ENCODE measurements at places on chromosomes 12 and 14.

GRCh38 chr14:33799705-33800570, 150.9 kb downstream of the EGLN3 start:
- no peak for DNase-seq

- DNase-seq = no peak
These were observed 53.0 kb downstream of the SAV1 start for GRCh38 chr14:50615056-50615455.

DNA sequence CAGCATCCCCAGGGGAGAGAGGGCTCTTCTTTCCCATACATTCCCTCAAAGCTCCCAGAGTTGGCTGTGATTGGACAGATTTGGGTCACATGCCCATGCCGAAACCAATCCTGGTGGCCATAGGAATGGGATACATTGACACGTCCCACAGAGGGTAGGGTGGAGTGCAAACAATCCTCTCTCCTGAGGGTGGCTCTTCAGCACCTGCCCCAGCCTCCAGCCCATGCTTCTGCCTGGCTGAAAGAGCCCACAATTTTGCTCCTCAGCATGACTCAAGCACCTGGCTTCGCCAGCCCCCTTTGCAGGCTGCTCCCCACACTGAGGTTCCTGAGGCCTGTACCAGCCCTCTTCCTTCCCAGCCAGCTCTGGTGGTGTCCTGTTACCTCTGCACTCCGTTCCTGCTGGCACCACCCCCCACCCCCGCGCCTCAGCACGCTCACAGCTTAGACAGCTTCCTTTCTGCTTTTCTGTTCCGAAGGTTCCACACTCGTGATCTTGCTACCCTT, 71.7 kb downstream of the CCDC92 start:
- DNase-seq = no peak

- peak; percentile 86 for DNase-seq
These were observed at the start of gene KLHDC2 for GRCh38 chr14:49767571-49768300. Gene KLHDC2 (plus strand): TSS chr14:49768153. CDS start chr14:49768469, 316 bp downstream.

DNA sequence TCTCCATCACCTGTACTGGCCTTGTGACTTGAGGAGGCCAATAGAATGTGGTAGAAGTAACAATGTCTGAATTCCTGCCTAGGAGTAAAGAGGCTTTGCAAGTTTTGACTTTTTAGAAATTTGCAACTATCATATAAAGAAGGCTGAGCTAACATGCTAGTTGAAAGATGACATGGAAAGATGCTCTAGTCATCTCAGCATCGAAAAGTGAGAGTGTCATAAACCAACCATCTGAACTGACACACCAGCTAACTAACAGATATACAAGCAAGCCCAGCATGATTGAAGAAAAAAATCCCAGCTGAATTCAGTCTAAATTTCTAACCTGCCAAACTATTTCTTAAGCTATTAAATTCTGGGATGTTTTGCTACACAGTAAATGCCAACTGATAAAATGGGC, 116.8 kb downstream of the NELL2 start:
- no peak for DNase-seq

DNA sequence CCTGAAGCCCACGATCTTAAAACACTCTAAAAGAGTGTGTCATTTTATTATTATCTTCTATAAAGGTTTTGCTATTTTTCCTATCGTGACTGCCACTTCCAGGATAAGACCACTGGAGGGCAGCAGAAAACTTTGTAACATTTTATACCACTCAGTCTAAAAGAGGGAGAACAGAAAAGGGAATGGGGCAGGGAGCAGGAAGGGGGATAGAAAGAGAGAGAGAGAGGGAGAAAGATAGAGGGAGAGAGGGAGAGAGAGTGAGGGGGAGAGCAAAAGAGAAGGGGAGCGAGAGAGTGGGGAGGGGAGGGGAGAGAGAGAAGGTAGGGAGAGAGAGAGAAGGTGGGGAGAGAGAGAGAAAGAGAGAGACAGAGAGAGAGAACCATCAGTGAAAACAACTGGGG, 2.0 kb upstream of the ART4 start:
- DNase-seq = no peak

GRCh38 chr12:93191956-93192355, 185.8 kb upstream of the NUDT4 start:
- DNase-seq = no peak

DNA sequence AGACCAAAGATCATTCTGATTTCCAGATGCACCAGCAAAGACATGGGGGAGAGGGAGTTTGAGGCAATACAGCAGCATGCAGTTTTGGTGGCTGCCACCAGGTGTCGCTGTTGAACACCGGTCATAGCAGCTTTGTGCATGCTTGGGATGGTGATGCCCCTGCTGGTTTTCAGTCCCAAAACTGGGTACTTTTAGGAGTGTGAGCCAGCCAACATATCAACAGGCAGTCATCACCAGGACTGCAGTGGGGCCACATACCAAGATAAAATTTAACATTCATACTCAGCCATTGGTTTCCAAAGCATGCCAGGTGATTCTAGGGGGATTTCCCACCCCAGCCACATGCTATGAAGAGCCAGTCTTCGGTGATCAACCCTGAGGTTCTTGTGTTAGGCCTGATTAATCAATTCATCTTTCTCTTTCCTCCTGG, 64.2 kb downstream of the PHETA1 start:
- no peak for DNase-seq

- DNase-seq = no peak
These were observed 449.2 kb downstream of the ZFP36L1 start for GRCh38 chr14:68343534-68344118.

DNA sequence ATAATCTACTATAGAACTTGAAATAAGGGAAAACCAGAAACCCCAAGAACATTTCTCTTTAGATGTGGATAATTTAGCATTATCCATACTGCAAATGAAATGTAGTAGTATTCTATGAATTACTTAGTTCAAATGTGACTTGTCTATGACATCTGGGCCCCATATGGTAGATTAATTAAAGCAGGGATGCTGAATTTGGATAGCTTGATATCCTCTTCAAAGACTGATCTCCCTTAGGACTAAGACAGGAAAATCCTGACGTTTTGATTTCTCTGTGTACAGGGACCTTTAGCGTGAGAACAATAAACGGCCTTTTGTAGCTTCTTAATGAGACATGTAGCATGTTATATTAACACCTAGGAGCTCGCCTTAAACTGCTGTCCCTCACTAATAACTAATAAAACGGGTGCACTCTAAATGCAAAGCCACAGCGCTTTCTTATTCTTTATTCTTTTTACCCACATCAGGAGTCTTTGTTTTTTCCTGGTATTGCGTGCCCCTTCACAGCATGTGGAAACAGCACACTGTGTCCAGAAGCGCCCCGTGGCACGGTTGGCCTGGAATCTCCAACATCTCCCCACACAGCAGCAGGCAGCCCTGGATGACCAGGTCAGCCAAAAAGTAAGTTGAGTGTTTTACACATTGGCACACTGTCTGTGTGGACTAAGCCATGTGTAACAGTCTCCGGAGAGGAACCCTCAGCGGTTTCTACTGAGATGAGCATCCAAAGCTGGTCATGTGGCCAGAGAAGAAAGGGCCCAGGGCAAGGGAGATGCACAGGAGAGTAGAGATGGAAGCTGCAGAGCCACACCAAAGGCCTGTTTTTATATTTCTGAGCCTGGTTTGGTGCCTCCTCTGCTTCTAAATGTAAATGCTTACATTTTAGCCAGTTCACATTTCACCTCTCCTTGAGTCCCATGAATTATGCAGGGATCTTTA, 93.1 kb downstream of the SRGAP1 start:
- DNase-seq = no peak

DNA sequence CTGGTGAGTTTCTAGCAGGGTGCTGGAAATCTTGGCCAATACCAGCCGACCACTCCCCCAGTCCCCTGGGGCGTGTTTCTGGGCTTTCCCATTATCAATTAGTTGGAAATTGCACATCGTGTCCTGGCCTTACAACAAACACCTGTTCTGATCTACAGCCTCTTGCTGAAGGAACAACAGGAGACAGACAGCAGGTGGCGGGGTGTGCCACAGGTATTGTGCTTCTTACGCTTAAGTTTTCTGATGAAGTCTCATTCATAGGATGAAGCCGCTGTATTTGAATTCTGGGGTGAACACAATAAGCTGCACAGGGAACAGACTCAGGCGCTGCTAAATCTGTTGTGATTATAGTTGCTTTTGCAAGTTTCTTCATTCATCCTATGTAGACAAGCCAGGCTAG, 703 bp downstream of the HIGD1C start:
- no peak for DNase-seq

DNA sequence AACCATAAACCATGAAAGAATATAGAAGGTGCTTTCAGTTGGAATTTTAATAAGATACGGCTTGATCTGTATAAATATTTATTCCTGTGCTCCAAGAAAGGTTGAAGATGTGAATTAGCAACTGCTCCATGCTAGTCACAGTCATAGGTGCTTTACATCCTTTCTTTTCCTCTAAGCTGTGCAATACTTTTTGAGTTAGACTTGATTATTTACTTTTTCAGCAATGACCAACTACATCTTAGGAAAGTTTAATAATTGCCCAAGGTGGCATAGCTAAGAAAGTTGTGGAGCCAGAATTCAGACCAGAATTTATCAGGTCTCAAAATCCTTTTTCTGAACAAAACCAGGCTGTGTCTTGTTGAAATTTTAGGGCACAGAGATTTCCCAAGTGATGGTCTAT, 13.7 kb downstream of the TRHDE start:
- DNase-seq = no peak

DNA sequence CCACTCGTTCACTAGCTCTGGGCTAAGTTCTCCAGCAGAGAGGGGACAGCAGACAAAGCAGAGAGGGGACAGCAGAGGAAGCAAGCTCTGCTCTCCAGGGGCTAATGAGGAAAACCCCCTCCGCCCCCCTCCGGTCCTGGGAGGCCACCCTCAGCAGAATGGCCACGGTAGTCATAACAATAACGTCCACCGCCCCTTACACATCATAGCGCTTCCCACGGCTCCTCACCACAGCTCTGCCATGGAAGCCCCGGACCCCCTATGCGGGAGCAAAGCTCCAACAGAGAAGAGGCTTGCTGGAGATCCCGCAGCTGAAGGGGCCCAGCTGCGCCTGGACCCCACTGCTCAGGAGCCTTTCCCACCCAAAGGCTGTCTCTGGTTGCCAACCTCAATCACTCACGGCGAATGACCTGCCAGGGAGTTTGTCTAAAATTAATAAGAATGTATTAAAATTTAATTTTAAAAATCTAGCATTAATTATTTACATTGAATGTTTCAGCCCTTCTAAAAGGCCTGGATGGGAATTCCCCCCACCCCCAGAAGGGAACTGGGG, 17.4 kb downstream of the BEGAIN start:
- no peak for DNase-seq

GRCh38 chr14:60565211-60565610, 56.3 kb downstream of the SIX6 start:
- no peak for DNase-seq

DNA sequence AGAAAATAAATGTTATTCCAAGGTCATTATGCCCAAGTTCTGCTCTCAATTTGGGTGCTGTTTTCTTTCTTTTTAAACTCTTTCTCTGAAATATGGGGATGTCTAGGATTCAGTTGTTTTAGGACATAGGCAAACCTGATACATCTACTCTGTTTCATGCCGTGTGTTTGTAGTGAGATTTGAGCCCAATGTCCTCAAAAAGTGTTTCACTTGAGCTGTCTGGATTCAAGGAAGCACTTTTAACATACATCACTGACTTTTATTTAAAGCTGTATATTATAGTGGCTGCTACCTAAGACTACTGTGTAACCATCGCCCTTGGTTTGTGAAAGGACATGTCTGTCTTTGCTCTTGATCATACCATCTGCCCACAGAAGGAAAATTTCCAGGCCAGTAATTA, 709.3 kb upstream of the STXBP6 start:
- no peak for DNase-seq

- peak; percentile 39 for DNase-seq
These were observed 9.8 kb upstream of the C12orf42 start for GRCh38 chr12:103505371-103506236.

DNA sequence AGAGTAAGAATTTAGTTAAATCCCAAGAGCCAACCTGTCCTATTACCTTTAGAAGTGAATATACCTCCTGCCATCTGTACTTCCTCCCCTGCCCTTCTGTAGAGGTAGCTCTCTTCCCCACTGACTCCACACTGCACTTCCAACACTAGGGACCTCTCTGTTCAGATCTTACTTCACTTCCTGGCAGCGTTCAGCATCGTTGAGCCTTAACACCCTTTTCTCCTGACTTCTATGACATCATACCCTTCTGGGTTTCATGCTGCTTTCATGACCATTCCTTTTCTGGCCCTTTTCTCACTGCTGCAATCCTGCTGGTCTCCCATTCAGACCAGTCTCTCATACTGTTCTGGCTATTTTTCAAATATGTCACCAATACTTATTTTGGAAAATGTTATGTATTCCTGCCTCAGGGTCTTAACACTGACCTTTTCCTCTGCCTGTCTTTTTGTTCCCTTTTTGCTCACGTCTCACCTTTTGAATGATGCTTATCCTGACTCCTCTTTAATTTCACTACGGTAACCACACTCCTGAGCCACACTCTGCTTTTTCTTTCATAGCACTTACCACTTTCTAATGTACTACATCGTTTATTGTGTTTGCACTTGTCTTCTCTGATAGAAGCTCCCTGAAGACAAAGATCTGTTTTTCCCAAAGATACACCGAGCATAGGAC, 67.6 kb downstream of the PLEKHA5 start:
- no peak for DNase-seq

GRCh38 chr14:25110106-25110505, 60.2 kb upstream of the STXBP6 start:
- no peak for DNase-seq

GRCh38 chr12:94203796-94204195, 55.4 kb downstream of the PLXNC1 start:
- no peak for DNase-seq

- no peak for DNase-seq
These were observed 879 bp upstream of the HSPB8 start for GRCh38 chr12:119177724-119178380.

GRCh38 chr14:79274641-79275291, 936.5 kb downstream of the DIO2 start:
- no peak for DNase-seq

GRCh38 chr14:44896275-44897040, 65.3 kb downstream of the KLHL28 start:
- no peak for DNase-seq

- DNase-seq = no peak
These were observed 179.1 kb downstream of the KIF26A start for GRCh38 chr14:104317492-104317805.

DNA sequence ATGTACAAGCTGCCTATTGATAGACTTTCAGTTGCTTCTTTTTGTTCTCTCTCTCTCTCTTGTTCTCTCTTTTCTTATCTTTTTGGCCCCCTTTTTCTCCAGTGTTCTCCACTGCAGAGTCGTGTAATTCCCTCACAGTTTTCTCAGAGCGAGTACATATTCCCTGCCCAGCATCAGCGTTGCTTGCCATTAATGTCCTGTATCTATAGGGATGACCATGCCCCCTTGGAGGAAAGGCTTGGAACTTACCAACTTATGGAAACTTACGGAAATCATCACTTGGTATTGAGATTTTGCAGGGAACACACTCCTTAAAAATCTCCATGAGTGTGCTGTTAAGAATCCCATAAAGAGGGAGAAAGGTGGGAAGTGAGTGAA, 14.3 kb upstream of the COL2A1 start:
- no peak for DNase-seq

GRCh38 chr12:114408471-114408885, 2.5 kb upstream of the TBX5 start:
- DNase-seq = no peak
